ENCODE measurements at places on chromosomes 6 and 20.
A peak's percentile ranks its signal among the peaks of the same experiment; 100 is the strongest.

GRCh38 chr6:125154761-125155135 is 1.2 kb downstream of the TPD52L1 start:
- DNase-seq = no peak

DNA sequence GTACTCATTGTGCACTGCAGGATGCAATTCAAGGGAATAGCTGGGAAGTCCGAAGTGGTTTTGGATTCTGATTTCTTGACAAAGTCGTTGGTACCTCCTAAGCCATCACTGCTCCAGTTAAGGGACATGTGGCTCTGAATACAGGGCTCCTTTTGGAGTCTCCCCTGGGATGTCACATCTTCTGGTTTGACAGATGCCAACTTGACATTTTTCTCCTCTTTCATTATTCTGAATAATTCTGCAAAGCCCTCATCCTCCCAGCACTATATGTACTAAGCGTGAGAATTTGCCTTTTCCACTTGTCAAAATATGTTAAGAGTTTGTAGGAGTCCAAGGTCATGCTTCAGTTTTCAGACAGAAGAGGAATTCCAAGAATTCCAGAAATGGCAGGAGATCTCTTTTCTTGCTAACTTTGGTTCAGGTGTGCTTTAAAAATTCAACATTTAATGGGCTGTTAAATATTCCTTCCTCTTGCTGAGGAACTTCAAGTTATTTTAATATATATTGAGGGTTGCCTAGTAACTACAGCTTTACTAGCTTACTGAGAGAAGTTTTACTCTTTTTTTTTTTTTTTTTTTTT is 38.7 kb downstream of the DOK5 start:
- no peak for DNase-seq

DNA sequence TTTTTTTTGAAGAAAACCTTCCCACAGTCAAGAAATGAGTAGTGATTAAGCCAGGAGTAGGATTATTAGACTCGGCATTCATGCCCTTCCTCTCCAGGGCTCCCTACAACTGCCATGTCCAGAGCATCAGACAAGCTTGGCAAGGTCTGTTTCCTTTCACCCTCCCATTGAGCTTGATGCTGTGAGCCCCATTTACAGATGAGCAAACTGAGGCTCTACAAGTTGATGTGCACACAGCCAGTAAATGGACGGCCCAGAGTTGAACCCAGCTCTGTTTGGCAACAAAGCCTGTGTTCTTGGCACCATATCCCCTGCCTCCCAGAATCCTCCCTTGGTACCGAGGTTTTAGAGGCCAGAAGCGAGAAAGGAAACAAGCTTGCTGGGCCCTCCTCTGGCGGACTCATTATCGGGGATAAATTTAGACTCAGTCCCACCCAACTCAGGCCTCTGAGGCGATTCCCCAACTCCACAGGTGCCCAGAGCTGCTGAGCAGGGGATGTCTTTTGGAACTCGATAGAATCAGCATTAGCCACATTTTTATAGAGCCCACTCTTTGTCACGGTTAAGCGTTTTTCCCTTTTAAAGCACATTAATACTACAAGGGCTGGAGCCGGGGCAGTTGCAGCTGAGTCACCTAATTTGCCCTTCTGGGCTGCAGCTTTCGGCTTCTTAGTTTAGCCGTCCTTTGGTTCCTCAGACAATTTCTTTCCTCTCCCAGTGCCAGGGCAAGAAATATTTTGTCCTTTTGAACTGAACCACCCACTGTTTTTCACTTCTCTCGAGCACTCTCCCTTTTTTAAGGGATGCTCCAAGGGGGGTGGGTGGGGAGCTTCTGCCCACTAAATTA is 23.0 kb upstream of the NFATC2 start:
- peak; percentile 59 for DNase-seq

DNA sequence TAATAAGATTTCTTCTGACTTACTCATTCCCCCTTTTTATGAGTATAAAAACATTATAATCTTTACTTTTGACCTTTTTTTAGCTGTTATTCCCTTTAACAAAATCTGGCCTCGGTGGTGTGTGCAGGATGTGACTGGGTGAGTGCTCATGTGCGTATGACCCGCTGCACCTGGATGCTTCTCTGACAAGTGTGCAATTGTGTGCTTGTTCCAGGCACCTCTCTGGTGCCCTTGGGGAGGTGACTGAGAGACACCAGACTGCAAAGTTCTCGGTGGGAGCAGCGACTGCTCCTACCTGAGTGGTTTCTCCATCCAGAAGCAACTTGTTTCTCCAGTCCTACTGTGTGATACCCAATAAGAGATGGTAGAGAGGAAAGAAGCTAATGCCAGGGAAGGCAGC is 65.0 kb downstream of the ISM1 start:
- DNase-seq = no peak

DNA sequence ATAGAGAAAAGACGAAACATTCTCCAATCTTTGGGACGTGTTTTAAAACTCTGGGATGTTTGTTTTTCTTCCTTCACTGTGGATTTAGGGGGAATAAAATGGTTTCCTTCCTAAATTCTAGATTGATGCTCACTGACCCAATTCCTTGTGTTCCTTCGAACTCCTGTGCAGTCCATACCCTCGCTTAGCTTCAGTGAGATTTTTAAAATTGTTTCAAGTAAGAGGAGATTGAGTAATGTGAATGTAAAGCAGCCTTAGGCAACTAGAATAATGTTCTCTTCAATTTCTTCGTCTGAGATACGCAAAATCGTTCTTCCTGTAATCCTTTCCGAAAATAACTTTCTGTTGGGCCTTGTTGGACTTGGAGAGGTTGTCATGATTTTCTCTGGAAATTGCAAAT is 2.6 kb upstream of the VGLL2 start:
- DNase-seq = no peak

GRCh38 chr6:125114248-125114858 is 39.2 kb upstream of the TPD52L1 start:
- DNase-seq = no peak

- DNase-seq = no peak
Measured at GRCh38 chr6:37088897-37089296, 81.1 kb upstream of the PIM1 start.

GRCh38 chr6:150167479-150167873 is 24.6 kb downstream of the PPP1R14C start:
- DNase-seq = no peak

DNA sequence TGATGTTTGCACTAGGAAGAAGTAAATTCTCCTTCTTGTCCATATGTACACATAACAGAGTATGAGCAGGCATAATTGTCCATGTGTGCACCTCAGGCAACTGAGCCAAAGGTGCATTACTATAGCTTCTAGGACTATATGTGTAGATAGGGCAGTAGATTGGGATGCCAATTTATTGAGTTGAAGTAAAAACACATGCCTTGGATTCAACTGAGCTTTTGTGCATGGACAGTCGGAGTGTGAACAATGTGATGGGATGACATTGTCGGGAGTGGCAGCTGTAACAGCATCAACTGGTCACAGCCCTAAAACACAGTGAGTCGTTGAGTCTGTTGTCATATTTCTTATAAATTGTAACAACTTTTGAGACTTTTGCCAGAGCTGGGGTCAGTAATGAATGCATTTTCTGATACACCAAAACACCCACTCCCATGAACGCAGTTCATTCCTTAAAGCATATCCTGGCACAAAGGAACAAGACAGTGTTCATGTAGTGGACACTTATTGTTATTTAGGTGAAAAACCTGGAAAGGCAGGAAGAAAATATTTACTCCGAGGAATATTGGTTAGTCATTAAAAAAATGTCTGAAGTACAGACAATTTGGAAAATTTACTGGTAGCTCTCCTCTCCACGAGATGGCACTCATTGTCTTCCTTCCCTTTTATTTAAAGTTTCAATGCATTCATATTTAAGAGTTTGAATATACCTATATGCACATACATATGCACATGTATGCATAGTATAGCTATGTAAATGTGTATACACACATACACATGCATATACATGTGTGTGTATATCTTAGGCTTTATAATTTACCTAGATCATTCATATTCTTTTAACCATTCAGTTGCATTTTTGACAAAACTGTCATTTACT is 302.0 kb upstream of the STXBP5 start:
- no peak for DNase-seq

Data from right forelimb (tissue), 1 donor.